ENCODE measurements at places on chromosomes 16 and 17.

GRCh38 chr16:47599512-47599911 lies 138.4 kb downstream of the PHKB start:
- DNase-seq, result no peak

- DNase-seq, result peak; percentile 100
These were observed 388 bp upstream of the AKTIP start for GRCh38 chr16:53503270-53503923.

DNA sequence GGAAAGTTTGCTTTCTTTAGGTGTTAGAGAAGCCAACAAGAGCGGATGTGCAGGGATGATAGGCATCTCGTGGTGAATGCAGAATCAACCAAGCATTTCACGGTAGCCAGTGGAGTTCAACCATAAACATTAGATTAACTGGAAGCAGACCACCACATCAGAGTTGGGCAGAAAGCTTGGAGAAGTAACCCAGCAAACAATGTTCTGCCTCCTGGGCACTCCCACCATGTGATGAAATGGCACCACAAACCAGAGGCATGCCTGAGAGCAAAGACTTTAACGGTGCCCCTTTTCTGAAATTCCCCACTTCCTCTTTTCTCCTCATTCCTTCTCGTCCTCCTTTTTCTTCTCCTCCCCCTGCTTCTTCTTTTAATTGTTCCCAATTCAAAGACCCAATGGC lies 193.5 kb upstream of the ANKFN1 start:
- no peak for DNase-seq

- no peak for DNase-seq
These were observed 79.0 kb downstream of the HAPSTR1 start for GRCh38 chr16:9170470-9170869.

DNA sequence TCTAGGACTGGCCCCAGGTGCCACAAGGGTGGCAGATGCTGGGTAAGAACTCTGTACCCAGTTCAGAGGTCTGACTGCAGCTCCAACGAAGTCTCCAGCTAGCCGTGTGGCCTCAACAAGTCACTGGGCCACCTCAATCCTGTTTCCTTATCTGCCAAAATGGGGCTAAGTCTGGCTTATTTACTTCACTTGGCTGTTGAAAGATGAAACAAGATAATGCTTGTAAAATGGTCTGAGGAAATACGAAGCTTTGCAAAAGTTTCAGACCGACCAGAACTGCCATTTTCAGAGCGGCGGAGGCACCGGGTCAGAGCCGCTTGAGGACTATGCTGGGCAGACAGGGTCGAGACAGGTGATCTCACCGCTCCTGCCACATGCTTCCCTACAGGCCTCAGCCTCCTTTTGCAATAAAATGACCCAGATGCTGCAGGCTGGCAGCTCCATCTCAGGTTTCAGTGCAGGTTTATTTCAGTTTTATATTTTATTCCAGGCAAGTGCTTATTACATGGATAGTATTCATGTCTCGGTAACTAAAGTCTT lies 17.2 kb downstream of the MNT start:
- no peak for DNase-seq

DNA sequence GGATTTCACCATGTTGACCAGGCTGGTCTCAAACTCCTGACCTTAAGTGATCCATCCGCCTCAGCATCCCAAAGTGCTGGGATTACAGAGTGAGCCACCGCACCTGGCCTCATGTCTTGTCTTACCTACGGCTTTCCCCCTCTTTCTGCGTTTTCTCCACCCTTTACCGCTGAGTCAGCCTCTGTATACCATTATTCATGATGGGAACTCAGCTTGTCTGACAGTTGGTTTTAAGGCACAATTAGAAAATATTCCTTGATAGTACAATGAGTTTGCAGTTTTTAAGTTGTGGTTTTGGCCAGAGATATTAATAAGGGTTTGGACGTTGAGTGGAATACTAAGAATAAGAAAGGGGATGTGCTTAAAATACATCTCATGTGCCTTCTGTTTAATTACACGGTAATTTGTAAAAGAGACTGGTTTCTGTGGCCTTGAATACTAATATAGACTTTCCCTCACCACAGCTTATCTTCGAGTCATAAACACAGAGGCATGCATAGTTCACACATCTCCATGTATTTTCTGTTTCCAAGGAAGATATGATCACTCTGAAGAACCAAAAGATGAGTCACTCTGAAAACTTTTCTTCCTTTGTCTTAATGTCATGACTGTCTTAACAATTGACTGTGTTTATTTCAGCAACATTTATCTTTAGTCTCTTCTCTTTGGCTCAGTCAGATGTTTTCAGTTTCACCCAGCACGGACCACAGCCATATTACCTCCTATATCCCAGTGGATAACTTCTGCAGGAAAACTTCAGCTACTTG lies 54.4 kb downstream of the PITPNC1 start:
- DNase-seq, result no peak

DNA sequence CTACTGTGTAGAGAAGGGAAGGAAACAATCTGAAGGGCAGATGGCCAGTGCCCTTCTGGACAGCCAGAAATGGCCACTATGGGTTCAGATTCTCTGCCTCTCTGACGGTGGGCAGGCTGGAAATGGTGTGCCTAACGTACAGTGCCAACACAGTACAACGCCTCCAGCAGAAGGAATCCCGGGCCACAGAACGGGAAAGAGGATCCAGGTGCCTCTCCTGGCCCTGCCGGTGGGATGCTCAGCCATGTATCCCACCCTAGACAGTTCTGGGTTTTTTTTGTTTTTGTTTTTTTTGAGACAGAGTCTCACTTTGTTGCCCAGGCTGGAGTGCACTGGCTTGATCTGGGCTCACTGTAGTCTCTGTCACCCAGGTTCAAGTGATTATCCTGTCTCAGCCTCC lies 71.5 kb downstream of the SLC5A11 start:
- no peak for DNase-seq
